ENCODE measurements at places on chromosomes 12 and 14.

DNA sequence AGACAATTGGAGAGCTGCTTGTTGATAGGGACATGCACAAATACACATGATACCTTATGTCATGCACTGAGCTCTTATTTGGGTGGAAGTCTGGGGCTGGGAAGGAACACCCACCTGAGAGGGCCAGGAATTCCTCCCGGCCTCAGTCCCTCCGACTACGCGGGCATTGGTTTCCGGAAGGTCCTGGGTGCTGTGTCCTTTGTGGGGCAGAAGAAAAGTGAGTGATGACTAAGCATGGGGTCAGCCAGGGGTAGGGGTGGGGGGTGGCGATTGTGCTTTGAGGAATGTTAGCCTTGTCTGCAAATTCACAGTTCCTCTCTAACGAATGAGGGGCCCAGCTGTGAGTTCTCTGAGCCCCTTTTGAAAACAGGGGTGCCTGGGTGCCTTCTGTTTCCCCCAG is 798 bp downstream of the CELA1 start:
- no peak for DNase-seq

- DNase-seq: no peak
Observed at GRCh38 chr12:47035484-47035883, 43.9 kb upstream of the PCED1B start.

DNA sequence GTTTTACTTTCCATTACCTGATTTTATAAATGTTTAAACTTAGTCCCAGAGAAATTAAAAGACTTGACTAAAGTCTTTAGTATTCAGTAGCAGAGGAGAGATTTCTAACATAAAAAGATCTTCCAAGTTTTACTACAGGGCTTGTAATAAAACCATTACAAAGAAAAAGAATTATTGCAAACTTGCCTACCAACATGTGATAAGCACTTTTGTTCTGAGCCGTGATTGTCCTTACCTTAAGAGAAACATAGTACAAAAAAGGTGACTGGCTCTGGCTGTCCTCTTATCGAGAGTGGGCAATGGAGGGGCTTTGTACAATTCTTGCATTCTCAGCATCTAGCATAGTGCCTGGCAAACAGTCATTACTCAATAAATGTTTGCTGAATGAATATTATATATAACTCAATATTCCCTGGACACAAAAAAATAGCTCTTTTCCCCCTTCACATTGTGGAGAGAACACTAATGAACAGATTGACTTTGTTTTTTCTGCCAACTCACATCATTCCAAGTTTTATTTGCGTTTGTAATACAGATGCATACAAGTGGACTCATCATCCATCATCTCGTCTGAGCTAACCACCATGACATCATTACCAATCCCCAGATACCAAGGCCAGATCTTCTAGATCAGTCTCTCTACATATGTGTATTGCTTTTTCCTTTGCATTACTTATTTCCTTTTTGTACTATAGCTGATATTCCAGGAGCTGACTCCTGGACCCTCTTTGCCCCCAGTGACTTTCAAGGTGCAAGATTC is 192.8 kb upstream of the EEA1 start:
- peak; percentile 84 for DNase-seq

GRCh38 chr12:109098651-109099050 is 1.3 kb downstream of the UNG start:
- no peak for DNase-seq

DNA sequence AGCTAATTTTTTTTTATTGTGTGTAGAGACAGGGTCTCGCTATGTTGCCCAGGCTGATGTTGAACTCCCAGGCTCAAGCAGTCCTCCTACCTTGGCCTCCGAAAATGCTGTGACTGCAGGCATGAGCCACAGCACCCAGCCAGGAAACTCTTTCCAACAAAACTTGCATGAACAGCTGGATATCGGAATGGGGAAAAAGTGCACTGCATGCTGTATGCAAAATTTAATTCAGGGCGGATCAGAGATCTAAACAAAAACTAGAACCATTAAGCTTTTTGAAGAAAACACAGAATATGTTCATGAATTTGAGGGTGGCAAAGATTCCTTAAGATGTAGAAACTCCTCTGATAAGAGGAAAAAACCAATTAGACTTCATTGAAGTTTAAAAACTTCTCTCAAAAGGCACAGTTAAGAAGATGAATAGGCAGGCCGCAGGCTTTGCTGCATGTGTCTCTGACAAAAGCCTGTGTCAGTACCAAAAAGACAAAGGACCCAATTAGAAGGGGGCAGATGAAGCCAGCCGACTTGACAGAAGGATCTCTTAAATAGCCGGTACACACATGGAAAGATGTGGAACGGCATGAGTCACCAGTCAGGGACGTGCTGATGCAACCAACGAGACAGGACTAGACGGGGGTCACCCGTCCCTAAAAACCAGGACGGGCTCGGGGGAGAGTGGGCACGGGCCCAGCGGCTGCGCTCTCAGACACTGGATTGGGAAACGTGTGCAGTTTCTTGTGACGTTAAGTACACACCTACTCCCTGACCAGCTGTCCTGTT is 34.8 kb upstream of the MMP17 start:
- DNase-seq: no peak

- peak; percentile 92 for DNase-seq
Observed at GRCh38 chr12:105986779-105987684, 151.7 kb downstream of the NUAK1 start.
